ENCODE measurements at places on chromosomes 16 and 17.

DNA sequence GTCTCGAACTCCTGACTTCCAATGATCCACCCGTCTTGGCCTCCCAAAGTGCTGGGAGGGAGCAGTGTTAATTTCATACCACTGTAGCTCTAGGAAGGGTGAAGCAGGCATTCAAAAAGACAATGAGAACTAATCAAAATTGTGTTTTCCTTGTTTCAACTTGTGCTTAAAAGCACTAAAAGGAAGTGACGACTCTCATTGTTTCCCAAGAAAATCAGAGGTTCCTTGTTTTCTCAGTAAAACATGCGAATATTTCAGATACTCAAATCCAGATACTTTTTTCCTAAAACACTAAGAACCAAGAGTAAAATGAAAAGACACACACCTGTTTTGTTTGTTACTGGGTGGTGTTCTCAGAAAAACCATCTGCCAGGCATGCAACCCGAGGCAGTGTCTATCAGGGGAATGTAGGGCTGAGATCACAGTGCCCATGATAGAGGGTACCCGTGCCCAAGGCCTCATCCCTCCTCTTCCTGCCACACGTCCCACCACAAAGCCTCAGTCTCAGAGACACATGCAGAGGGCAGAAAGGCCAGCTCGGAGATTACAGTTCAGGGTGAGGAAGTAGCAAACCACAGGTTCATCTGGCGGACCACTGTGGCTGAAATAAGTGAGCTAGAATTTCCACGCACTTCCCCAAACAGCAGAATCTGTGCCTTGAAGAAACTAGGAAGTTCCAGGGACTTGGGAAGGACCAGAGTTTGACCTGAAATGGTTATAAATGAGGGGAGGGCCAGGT, 33.7 kb downstream of the GINS3 start:
- no peak for DNase-seq

- no peak for DNase-seq
These were observed 87.2 kb downstream of the MAP2K4 start for GRCh38 chr17:12107905-12108304.

GRCh38 chr16:630249-630814, 453 bp upstream of the WFIKKN1 start:
- no peak for DNase-seq

DNA sequence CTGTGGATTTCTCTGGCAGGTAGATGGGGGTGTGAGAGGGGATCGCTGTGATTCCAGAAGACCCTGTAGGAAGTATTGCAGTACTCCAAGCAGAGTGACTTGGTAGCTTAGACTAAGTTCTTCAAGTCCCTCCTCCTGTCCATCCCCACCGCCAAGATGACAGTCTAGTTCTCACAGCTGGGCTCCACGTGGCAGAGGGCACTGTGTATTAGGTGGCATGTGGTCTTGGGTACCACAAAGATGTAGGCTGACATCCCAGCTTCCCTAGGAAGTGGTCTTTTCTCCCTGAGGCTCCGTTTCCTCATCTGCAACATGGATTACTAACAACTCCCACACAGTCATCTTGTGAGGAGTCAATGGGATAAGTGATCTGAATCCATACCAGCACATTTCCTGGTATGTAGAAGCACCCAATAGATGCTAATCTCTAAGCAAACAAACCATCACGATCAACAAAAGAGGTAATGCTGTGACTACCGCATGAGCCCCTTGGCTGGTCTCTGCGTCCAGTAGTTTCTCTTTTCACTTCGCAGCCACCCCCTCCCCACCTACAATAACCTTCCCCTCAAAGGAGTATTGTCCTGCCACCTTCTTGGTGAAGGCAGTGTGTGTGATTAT, 349.1 kb upstream of the EEF2KMT start:
- no peak for DNase-seq

DNA sequence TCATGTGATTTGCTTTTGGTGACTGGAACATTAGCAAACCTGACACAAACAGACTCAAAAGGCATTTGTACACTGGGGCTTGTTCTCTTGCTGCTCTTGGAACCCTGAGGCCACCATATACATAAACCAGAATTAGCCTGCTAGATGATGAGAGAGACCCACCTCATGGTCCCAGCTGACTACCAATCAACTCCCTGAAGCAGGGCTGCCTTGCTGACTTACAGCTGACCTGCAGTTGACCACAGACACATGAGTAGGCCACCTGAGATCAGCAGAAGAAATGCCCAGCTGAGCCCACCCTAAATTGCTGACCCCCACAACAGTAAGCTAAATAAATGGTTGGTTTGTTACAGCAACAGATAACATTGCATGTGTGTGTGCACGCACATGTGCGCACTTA, 28.7 kb downstream of the BRIP1 start:
- no peak for DNase-seq

DNA sequence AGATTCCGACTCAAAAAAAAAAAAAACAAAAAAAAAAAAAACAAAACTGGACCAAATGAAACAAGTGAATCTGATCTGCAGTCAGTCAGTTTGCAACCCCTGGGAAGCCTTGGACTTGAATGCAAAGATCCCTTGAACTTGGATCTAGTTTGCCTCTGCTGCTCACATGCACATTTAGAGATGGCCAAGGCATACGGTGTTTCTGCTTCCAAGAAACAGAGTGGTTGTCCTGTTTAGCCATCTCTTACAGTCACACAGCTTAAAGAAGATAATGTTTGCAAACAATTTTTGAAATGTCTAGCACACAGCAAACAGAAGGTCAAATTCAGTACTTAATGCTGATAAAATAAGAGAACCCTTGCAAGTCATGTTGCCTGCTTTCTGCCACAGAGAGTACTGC, 4.5 kb downstream of the NDE1 start:
- DNase-seq, result no peak

- DNase-seq, result no peak
These were observed 56.6 kb downstream of the DUSP14 start for GRCh38 chr17:37546302-37546701.

DNA sequence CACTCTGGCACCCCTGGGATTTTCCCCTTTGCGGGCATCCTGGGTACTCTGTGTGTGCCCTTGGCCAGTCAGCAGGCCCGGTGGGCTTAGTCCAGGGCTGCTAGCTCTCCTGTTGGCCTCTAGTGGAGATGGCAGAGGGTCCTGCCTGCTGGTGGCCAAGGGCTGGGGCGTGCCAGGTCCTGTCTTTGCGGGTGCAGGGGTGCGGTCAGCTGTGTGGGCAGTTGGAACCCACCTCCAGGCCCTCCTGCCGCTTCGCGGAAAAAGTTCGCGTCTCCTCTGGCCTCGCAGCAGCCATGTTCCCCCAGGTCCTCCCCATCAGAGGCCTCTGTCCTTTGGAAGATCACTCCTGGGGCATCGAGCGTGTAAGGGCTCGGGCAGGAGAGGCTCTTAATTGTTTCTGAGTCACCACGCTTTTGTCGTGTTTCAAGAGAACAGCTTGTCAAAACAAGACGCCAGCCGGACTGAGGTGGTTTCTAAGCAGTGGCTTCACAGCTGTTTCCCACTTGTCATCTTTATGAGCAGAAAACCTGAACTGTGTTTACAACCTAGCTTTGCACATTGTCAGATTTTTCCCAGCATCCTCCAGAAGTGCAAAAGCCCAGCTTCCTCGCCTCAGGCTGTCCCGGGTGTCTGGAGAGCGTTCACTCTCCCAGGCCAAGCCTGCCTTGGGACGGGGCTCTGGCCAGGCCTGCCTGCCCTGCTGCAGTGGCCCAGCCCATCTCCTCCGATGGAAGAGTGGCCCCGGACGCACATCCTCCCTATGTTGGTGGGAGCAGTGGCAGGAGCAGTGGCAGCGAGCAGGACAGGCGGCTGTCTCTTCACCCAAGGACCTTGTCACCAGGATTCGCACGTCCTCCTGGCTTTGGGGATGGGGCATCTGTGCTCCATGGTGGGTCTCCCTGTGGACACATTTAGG, 5.0 kb upstream of the DNASE1L2 start:
- DNase-seq, result no peak

DNA sequence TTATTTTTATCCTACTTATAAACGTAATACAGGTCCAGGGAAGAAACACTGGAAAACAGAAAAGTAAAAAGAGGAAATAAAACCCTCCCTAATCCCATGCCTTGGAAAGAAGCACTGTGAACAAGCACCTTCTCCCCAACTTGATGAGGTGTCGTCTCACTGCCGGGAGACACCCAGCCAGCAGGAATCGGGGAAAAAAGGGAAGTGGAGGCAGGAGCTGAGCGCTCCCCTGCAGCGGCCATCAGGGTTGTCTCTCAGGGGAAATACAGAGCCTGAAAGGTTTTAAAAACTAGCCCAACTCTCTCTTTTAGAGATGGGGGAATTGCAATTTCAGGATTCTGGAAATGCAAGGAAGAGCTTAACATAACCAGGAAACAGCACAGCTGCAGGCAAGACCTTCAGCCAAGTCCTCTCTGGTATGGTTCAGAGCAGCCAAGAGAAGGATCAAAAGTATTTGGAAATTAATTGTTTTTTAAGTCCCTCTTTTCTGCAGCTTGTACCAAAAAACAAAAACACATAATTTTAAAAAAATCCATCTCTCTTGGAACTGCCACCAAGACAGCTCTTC, 96.3 kb upstream of the RCVRN start:
- no peak for DNase-seq

DNA sequence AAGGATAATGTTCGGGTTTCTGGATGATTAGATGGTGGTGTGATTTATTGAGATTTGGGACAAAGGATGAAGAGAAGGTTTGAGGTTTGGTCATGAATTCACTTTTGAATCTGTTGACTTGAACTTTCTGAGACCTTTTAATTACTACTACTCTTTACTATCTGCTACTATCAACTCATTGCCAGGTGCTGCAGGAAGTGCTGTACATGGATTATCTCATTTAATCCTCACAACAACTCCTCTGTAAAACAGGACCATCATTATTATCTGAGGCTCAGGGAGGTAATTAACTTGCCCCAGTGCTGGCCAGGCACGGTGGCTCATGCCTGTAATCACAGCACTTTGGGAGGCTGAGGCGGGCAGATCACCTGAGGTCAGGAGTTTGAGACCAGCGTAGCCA, 2.9 kb upstream of the ANKRD40 start:
- no peak for DNase-seq

- no peak for DNase-seq
These were observed 26.3 kb upstream of the PLLP start for GRCh38 chr16:57310801-57311200.

- no peak for DNase-seq
These were observed 106.4 kb downstream of the YPEL2 start for GRCh38 chr17:59437791-59438281.

DNA sequence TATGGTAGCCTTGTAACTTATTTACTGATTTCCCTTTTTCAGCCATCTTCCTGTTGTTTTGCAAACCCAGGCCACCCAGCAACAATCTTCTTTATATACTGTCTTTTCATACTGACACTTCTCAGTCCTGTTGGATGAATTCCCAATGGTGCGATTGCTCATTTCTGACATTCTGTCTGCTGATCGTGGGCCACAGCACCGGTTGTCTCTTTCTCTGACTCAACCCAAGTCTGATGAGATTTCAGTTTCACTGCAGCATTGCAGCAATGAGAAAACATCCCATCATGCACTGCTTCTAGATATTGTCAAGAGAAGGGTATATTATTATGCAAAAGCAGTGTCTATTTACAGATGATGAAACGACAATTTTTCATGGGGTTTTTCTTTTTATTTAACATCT, 349.2 kb upstream of the HSBP1 start:
- DNase-seq, result no peak

DNA sequence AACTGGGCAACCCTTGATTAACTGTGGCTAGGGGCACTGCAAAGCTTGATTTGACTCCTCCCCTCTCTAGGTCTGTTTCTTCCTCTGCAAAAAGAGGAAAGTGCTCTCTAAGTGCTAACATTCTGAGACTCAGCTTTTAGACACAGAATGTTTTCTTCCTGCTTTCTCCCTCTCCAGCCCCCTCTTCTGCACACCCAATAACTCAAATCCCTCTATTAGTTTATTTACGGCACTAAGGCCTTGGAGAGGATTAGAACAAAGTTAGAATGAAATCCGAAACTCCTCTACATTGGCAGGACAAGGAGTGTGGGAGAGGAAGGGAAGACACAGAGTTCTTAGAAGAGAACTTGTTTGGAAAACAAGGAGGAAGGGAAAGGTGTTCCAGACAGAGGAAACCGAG, 3.3 kb upstream of the SBK1 start:
- DNase-seq, result no peak

GRCh38 chr16:30382111-30382881, at the start of gene SEPTIN1:
SEPTIN1 (minus strand) TSS chr16:30382561; CDS start chr16:30382542, 19 bp downstream.
- peak; percentile 72 for DNase-seq

DNA sequence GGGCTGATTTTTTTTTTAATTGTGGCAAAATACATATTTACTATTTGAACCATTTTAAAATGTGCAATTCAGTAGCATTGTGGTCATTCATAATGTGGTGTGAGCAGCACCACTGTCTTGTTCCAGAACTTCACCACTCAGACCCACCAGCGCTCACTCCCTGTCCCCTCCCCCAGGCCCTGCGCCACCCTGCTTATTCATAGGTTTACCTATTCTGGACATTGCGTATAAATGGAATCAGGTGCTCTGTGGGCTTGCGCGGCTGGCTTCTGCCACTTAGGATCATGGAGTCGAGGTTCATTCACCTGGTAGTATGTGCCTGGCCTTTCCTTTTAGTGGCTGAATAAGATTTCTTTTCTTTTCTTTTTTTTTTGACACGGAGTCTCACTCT, 59.4 kb downstream of the NT5M start:
- DNase-seq, result no peak

- no peak for DNase-seq
These were observed 12.9 kb upstream of the CACNG4 start for GRCh38 chr17:66951605-66951953.

GRCh38 chr16:28062261-28062846, 1.2 kb downstream of the GSG1L start:
- no peak for DNase-seq

DNA sequence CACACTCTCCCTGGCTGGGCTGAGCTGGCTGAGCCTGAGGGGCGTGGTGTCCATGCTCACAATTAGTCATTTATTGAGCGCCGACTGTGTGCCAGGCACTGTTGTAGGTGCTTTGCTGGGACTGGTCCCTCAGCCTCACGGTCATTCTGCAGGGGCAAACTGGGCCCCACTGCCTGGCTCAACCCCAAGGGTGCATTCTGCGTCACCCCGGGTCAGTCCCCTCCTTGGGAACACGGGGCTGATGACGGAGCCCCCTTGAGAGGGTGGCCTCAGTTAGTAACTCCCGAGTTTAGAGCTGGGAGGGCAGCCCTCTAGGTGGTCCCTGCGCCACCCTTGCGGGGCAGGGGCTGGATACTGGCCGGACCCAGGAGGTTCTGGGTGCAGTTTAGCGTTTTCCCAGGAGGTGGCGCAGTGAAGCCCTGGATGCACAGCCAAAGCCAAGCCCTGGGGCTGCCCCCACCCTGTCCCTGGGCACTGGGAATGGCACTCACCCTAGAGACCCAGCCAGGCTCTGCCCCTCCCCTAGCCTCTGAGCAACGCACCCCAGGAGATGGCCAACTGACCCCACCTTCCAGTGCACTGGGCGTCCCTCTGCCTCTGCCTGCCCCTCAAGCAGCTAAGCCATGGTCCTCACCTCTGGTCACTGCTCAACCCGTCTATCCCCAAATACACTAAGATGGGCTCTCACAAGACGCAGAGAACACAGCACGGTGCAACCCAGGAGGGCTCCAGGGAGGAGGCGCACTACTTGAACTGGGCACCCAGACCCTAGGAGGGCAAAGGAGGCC, 243.2 kb upstream of the GSE1 start:
- peak; percentile 55 for DNase-seq
